ENCODE measurements at places on chromosomes 3 and 15.

GRCh38 chr15:40257656-40258450 is 19.0 kb downstream of the PAK6 start:
- no peak for DNase-seq

DNA sequence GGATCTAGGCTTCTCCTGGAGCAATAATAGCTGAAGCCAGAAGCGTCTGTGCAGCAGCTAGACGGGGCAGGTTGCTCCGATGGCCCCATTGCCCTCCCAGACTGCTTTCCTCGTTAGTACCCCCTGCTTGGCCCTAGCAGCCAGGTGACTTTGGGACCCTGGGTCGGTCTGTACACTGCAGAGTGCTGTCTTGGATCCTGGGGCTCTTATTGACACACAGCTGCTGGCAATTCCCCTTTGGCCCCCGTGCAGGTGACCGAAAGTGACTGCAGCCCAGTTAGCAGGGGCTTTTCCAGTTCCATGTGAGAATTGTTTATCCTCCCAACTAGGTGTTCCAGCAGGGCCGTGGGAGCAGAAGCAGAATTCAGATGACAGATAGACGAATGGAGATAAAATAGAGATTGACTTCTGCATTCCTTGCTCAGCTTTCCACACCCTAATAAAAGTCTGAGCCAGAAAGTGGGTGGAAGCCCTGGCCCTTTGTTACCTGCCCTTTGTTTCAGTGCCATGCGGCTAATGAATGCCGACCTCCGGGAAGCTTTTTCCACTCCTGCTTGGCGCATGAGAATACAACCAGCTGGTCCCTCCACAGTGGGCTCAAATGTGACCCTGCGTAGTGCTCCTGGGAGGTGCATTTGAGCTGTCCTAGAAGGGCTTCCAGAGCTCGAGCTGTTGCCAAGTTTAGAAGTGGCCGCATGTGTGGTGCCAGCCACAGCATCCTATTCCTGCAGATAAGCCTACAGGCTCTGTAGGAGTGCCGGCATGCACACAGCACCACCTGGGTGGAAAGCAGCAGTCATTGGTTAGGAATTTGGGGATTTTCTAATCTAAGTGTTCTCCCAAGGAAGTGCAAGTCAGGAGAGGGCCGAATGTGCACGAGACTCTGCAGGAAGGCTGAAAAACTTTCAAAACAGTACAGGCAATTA is 94.4 kb downstream of the SLCO3A1 start:
- DNase-seq: no peak

GRCh38 chr3:150410311-150411105 is 2.4 kb downstream of the TSC22D2 start:
- peak; percentile 45 for DNase-seq

GRCh38 chr15:70523616-70524015 is 239.7 kb downstream of the UACA start:
- no peak for DNase-seq

- no peak for DNase-seq
Observed at GRCh38 chr3:183098536-183099025, 715 bp downstream of the MCCC1 start.

GRCh38 chr15:90598031-90598577 is 68.4 kb downstream of the CRTC3 start:
- DNase-seq: peak; percentile 32

GRCh38 chr15:88730751-88731150 is 72.5 kb upstream of the ACAN start:
- no peak for DNase-seq

DNA sequence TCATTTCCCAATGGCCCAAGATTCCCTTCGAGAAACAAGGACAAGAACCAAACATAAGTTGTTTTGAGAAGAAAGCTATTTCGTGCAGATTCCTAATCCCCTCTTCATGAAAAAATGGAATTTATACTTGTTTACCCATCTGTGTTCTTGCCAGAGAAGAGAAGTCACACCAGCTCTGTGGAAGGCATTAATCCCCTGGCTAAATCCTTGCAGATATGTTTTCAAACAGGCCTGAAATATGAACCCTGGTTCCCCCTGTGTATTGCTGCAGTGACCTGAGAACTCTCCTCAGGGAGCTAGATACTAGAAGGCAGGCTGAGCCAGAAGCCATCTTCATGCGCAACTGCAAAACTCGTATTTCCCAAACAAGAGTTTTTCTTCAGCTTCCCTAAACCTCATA is 337.7 kb downstream of the NEK10 start:
- DNase-seq: no peak

- no peak for DNase-seq
Observed at GRCh38 chr3:57598765-57599360, 1.7 kb upstream of the ARF4 start.

DNA sequence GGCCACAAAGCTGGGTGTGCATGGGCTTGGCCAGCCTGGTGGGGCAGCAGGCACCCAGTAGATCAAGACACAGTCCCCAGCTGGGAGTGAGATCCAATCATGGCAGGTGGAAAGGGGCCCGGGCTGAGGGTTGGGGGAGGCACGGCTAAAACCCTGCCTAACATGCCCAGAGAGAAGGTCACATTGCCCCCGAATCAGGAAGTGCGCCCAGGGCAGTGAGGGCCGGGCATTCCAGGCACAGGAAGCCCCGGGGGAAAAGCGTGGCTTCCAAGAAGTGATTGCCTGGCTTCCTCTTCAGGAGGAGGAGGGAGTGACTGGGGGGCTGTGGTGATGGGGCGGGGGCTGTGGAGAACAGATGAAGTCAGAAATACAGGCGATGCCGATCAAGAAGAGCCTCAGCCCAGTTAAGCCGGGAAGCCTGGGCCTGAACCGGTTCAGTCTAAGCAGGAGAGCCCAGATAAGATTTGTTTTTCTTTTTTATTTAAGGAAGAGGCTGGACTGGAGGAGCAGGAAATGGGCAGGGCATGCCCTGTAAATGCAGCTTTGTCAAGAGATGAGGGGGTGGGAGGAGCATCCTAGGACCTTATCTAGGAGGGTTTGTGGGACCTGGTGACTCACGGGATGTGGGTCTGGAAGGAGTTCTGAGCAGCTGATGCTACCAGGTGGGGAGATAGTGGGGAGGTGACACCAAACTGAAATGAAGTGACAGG is 83.9 kb downstream of the CHSY1 start:
- DNase-seq: peak; percentile 4

DNA sequence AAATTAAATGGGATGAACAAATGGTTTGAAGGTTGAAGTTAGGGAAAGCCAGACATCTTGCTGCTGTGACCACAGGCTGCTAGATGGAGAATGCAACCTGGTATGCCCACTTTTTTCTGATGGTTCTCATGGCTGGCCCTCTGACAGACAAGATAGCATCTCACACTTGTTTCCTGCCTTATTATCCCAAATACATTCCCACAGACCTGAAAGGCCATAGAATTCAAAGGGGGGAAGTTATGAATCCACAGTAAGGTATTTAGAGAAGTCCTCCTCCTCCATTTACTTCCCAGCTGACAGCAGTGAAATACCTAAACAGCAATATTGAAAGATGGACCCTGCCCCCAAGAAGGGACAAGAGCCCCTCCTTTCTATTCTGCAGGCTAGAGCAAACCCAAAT is 32.4 kb downstream of the LEO1 start:
- no peak for DNase-seq
